LHCN-M2 (cell line): ENCODE measurements at places on chromosomes 1 and 21.

DNA sequence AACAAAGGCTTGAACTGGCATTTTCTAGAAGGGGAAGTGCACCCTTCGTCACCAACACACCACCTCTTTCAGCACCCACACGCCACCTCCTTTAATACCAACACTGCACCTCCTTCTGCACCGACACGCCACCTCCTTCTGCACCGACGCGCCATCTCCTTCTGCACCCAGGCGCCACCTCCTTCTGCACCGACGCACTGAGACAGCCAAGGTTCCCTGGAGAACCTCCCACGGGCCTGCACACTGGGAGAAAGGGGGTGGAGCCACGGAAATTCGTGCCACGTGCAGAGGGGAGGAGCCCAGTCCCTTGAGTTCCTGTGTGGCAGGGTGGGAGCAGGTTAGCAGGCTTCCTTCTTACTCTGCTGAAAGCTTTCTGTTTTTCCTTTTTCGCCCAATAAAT is 327.9 kb upstream of the C1orf174 start:
- DNase-seq = no peak

DNA sequence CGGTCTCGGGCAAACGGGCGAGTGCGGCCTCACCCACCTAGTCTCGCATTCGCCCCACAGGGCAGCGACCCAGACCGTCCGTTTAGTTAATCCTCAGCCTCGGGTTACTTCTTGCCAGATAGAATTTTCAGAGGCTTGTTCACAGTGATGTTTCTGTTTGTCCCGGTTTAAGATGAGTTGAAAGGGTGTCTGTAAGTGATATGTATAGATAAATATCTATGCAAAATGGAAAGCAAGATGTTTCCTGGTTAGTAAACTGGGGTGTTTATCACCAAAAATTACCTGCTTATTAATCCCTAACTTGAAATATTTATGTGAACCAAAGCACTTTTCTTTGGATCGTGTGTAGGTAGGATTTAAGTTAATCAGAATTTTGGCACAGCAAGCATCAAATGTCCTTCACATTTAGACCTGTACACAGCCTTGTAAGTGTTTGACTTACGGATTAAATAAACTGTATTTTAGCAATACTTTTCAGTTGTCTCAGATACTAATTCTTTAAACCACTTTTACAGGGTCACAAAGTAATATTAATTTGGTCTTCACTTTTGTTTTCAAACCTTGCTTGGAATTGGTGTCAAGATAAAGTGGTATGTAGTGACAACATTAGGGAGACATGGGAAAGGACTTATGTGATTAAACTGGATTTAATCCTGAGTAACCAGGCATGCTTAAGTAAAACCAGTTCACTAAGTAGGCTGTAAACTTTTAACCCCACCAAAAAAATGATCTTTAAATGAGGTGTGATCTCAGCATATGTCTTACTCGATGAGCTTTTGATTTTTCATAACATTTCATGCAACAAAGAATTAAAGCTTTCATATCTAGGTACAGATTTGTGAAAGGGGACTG is 914 bp downstream of the ZNF326 start:
- DNase-seq = no peak

DNA sequence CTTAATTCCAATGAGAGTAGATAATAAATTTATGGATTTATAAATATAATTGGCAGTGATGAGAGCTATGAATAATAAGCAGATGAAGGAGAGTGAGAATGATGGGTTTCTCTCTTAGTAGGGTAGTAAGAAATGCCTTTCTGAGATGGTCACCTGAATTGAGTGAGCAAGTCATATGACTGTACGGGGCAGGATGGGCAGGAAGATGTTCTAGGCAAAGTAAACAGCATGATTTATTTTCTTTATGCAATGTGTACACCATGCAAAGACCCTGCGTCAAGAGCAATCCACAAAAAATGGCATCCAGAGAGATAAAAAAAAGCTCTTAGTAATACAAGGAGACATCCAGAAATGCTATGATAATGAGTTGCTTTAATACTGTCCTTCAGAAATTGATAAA is 409.9 kb downstream of the HLX start:
- DNase-seq = no peak

GRCh38 chr1:42941640-42942330 is 16.9 kb downstream of the SLC2A1 start:
- DNase-seq = peak; percentile 87

- DNase-seq = peak; percentile 80
These were observed 24.7 kb downstream of the MEF2D start for GRCh38 chr1:156475568-156476500.

DNA sequence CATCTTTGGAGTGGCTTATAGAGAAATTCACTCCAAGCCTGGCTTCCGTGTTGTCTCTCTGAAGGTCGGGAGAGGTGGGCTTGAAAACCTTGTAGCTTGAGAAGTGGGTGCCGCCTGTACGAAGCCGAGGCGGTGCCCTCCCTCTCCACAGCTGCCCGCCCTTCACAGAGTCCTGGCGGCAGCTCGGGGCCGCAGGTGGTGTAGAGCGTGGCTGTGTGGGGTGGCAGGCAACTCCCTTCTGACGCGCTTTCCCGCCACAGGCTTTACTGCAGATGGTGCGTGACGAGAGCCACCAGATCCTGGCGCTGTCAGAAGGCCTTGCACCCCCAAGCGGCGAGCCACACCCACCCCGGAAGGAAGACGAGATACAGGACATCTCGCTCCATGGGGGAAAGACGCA is 33.1 kb upstream of the DIP2A start:
- DNase-seq = no peak

GRCh38 chr1:179728271-179728670 is 14.8 kb upstream of the FAM163A start:
- DNase-seq = peak; percentile 5

DNA sequence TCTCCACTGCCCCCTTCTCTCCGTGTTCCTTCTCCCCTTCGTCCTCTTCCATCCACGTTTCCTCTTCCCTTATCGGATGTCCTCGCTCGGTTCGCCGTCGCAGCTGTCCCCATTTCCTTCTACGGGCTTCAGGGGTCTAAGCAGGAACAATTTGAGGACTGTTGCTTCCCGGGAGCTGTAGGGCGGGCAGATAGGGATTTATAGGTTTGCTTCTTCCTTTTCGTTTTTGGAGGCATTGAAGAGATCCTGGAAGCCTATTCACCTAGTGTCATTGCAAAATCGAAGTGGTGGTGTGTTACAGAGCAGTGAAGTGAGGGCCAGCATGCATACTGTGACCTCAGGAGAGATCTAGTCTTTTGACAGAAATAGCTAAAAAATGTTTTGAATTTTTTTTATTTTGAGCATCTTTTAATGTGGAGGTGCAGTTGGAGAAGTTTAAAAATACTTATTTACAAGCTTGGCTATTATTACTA is 897 bp downstream of the ZYG11B start:
- no peak for DNase-seq

DNA sequence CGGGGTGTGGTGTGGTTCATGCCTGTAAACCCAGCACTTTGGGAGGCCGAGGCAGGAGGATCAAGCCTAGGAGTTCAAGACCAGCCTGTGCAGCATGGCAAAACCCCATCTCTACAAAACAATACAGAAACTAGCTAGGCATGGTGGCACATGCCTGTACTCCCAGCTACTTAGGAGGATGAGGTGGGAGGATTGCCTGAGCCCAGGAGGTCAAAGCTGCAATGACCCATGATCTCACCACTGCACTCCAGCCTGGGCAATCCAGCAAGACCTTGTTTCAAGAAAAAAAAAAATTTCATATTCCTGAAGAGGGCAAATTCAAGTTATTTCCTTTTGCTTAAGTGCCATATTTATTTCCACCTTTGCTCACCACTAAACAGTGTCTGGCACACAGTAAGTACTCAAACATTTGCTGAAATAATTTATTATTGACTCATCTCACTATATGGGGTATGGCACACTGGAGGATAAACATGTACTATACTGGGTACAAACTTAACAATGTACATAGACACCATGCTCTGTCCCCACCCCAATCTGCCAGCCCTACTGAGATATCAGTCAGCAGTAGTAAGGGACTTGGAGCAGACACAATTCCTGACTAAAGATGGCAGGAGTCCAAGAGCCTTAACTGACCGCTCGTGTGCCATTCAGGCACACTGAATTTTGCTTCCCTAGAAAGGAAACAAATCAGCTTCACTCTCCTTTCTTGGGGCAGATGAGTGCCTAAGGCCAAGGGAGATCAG is 15.5 kb downstream of the MEAF6 start:
- peak; percentile 81 for DNase-seq

- no peak for DNase-seq
These were observed 19.5 kb upstream of the ARHGEF10L start for GRCh38 chr1:17520041-17520440.

DNA sequence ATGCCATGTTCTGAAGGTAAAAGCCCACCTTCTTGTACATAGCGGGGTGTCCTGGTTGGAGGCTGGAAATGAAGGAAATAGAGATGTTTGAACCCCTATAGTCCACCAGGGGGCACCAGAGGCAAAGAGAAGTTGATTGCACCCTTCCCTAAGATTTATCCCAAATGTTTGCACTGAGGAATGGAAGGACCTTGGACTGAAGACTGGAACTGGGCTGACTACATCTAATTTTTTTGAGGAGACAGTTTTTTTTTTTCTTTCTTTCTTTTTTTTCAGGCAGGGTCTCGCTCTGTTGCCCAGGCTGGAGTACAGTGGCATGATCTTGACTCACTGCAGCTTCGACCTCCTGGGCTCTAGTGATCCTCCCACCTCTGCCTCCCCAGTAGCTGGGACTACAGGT is 55.3 kb upstream of the EIF4G3 start:
- peak; percentile 58 for DNase-seq

DNA sequence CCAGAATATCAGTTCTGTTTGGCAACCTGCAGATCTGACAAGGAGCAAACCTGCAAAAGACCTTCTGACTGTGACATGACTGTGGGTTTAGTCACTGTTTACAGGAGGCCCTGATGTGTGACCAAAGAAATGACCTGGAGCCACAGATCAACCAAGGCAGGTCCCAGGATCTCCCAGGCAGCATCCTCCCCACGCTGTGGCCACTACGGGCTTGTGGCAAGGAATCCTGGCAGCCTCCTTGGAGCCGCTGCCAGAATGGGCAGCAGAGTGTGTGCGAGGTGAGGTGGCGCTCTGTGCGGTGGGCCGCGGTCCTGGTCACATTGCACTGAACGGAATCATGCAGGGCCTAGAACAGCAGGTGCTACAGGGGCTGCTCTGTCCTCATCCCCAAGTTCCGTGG is 15.9 kb downstream of the MCM3AP start:
- DNase-seq = no peak

DNA sequence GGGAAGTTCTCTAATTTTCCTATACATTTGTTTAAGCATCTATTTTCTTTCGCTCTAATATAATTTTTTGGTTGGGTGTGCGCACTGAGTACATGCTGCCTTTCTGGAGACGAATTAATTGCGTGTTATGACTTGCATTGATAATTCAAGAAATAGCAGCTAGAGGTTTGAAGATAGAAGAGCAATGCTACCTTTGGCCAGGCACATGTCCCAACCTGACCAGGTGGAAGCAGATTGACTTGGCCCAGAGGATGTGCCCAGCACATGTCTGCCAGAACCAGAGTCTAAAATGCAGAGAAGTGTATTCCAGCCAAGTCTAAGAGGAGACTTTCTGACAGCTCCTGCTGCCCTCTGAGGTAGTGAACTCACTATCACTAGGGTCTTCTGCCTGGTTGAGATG is 114.3 kb downstream of the SLC35F3 start:
- no peak for DNase-seq

DNA sequence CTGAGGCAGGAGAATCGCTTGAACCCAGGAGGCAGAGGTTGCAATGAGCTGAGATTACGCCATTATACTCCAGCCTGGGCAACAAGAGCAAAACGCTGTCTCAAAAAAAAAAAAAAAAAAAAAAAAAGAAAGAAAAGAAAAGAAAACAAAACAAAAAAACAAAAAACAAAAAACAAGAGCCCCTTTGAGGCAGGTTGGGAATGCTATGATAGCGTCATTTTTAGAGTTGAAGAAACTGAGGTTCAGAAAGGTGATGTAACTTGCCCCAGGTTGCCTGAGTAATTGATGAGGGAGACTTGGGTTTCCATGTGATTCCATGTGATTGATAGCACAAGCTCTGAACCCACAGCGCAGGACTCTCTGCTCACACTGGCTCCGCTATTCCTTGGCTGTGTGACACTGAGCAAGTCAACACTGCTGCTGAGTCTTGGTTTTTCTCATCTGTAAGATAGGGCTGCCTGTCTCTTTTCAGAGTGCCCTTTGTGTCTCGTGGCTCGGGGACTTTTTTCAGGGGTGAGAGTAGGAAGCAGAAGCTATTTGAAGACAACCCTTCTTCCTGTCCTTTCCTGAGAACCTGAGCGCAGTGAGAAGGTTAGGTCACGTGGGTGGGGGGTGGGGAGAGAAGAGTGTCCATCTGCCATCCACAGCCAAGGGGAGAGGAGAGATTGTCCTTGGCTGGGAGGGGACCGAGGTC is 2.5 kb downstream of the CNR2 start:
- no peak for DNase-seq

DNA sequence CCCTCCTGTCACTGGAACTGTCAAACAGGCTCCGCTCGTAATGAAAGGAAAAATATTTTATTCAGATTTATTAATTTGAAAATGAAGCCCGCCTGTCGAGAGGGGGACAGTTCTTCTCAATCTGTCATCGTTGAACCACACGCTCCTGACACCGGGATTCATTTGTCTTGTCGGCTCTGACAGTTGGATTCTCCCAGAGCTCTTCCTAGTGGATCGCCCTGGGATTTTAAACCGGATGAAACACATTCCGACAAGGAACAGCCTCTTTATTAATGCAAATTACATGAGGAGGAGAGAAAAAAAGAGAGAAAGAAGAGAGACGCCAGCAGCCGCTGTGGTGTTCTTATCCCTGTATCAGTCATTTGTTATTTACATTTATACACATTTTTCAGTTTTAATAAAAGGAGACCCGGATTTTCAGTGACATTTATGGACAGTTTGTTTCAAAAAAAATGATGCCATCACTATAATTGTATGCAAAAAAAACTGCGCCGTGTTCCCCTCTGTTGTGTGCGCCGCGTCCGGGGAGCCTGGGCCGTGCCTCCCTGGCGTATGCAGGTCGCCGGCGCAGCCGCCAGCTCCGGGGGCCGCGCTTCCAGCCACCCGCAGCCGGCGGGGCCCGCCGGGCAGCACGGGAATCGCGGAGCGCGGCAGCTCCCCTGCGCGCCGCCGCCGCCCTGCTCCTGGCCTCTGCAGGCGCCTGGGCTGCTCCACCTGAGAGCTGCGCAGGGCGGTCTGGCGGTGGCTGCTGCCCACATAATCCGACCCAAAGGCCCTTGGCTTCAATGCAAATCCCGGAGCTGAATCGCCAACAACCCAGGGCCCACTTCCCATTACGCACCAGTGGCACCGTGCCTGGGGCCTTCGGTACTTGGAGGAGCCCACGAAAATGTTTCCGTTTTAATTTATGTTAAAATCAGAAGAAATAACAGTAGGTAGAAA is 237.9 kb upstream of the PBX1 start:
- no peak for DNase-seq

- peak; percentile 93 for DNase-seq
These were observed 74.2 kb downstream of the SIM2 start for GRCh38 chr21:36773117-36773516.

DNA sequence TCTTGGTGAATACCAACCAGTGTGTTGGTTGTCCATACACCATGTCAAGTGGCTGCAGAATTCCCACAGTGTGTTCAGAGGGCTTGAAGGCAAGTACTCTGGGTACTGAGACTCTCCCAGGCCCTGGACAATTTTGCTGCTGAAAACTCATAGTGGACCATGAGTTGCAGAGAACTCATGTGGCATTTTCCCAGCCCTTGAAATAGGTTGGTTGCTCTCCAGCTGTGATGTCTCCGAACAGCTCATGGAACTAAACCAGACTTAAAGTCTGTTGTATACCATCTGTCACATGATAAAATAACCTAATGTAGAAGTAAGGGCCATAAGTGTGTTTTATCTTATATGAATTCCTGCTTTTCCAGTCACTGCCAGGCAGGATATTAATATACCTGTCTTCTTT is 67.8 kb downstream of the RGS2 start:
- DNase-seq = no peak
